ENCODE measurements at places on chromosomes 2 and 18.

- peak; percentile 95 for DNase-seq
Observed at GRCh38 chr2:28004086-28004485, 113.6 kb downstream of the BABAM2 start.

DNA sequence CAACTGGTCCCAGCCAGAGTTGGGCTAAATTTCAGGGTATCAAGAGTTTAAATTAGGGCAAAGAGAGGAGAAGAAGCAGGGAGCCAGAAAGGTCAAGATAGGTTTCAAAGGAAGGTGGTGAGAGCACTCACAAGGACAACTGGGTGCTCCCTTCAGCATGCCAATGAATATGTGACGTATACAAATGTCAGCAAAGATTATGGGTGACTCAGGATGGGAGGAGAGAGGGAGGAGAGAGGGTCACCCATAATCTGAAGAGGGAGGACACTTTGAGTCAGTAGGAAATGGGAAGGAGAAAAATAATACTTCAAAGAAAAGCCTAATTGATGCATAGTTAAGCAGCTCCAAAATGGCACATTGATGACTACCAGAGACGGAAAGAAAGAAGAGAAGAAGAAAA is 53.1 kb upstream of the ABCA12 start:
- no peak for DNase-seq

GRCh38 chr2:65016789-65017188 is 27.6 kb downstream of the SLC1A4 start:
- no peak for DNase-seq

GRCh38 chr2:162337868-162338267 is 6.1 kb upstream of the GCA start:
- DNase-seq: no peak

DNA sequence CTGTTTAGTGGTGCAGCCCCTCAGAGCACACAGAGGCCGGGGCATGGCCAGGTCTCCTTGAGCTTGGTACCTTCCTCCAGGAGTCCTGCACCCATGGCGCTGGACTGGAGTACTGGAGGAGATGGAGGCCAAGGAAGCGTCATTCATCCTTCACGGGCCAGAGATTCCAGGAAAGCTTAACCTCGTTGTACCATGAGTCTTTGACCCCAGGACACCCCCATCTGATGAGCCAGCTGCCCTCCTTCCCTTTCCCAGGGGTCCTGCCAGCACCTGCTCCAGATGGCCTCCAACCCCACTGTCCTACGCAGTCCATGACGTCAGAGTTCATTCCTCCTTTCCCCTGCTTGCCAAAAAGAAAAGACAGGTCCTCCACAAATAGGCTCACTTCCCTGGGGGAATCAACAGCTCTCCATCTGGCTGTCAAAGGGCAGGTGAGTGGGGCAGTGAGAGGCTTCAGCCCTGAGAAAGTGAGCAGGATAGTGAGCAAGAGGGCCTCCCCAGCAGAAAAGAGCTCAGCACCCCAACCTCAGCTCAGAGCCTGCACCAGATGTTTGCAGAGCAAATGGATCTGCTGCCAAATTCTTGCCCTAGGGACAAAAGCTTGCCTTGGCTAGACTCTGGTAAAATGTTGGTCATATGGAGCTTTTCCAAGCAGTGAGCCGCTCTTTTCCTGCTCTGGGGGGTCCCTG is 4.5 kb upstream of the NPPC start:
- peak; percentile 84 for DNase-seq

GRCh38 chr2:203672856-203673255 is 33.6 kb upstream of the CD28 start:
- no peak for DNase-seq

DNA sequence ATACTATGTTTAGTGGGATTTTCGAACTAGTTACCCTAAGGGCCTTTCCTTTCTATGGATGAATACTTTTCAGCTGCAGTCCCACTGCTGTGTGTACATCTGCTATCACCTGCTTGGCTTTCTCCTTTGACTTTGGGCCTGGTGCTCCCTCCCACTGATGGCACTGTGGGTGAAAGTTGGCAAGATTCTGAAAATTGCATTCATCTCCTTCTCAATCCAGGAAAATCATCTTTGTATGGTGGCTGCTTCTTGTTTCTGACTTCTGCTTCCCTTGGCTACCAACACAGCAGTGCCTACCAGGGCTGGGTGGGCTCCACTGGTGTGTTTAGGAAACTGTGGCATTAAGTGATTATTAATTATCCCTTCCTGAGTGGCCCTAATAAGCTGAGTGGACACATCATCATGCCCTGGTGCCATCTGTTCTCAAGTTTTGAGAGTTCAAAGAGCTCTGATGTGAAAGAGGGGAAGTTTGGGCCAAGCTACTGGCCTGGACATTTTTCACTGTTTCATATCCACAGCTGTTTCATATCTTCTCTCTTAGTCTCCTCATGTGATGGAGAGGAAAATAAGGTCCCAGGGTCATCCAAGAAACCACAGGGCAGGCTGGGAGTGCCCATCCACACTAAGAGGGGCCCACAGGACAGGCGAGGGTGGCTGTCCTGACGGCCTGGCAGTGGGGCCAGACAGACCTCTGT is 16.7 kb downstream of the HK2 start:
- no peak for DNase-seq

DNA sequence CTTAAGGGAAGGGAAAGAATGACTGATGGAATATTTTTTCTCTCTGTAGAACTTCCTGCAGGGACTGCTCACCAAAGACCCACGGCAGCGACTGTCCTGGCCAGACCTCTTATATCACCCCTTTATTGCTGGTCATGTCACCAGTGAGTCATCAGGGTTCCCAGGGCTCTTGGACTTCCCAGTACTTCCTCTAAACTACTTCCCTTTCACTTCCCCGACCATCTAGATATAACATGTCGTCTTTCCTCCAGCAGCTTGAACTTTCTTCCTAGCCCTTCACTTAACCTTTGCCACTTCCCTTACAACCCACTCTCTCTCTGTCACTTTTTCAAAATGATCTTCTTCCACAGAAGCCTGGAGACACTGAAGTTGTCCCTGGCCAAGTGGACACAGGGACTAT is 7.2 kb downstream of the STK36 start:
- DNase-seq: peak; percentile 48

DNA sequence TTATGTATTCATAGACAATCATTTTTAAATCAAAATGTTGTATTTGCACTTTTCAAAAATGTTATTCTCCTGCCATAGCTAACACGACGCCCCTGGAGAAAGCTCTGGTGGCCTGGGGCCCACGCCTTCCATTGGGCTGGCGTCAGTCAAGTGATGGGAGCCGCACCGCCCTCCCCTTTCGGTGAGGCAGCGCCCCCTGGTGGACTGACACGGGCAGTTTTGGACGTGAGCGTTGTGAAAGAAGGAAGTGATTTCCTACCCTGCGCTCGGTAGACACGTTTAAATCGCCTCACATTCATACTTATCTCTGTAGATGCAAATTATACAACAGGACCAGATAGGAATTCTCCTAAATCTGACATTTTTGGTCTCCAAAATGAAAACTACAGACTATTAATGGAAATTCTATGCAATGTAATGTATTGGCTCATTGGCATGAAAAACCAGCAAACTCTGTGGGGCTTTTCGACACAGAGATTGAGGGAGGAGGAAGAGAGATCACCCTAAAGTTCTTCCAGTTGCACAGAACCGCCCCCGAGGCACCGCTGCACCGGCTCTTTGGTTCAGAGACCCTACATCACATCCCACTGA is 326.2 kb upstream of the SOX11 start:
- no peak for DNase-seq

GRCh38 chr2:170428868-170429267 is 250.9 kb downstream of the MYO3B start:
- DNase-seq: no peak

- DNase-seq: peak; percentile 75
Observed at GRCh38 chr2:119231975-119232665, 8.5 kb downstream of the STEAP3 start.

DNA sequence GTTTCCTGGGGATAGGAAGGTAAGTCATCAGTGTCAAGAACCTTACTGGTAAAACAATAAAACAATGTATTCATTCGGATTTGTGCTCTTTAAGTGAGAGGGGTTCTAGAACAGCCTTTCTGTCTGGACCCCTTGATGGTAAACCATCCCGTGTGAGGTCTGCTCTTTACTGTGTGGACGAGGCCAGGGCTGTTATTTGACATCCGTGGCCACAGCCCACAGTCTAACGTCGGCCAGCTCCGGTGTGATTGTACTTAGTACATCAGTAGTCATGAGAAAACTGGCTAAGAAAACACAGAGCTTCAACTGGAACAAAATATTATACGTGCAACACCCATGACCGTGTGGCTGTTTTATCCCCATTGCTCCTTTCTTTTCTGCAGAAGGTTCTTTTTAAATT is 62.0 kb downstream of the SLC35F5 start:
- DNase-seq: no peak

GRCh38 chr2:98598781-98599428 is 9.4 kb downstream of the COA5 start:
- peak; percentile 86 for DNase-seq

DNA sequence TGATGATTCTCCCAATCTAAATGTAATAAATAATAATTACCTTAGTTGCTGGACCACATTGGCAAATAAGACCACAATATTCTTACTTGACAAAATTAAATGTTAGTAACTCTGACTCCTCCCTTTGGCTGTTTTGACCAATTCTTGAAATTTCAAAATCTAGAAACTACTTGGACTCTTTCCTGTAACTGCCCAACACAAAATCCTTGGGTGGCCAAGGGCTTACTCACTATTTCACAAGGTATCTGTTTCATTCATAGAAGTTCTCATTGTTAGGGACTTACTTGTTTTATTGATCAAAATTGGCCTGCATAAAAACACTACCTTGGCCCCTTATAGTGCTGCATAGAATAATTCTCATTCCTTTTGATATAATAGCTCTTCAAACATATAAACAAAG is 19.4 kb downstream of the CDH20 start:
- DNase-seq: peak; percentile 31

- no peak for DNase-seq
Observed at GRCh38 chr2:64629329-64629781, 24.4 kb downstream of the SERTAD2 start.

DNA sequence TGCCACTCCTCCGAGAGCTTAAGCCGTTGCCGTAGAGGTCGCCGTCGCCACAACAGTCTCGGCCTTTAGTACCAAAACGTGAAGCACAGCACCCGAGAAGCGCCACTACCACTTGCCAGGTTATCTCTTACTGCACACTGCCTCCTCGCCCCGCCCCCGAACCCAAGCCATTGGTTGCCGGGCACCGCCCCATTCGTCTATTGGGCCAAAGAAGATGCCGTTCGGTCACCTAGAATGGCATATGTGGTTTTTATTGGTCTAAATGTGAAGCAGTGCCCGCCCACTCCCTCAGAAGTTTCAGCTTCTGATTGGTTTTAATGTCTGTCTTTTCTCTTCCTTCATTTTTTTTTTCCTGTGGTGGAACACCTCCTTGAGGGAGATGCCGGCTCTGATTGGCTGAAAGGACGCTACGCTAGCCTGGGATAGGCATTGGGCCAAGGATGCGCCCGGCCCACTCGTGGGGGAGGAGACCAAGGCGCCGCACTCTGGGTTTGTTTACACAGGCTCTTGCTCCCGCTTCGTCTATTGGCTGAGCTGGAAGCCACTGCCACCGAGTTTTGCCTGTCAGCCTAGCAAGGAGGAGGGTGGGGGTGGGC is at the start of gene PAIP2B:
Gene PAIP2B, minus strand, starts transcription at position 139 of the 596 bp plus-strand sequence. CDS start 24,514 bp downstream, outside the sequence.
- peak; percentile 99 for DNase-seq

- DNase-seq: no peak
Observed at GRCh38 chr2:30684516-30684915, 122.7 kb downstream of the CAPN13 start.

- no peak for DNase-seq
Observed at GRCh38 chr2:13524492-13524891, 807.8 kb downstream of the TRIB2 start.

DNA sequence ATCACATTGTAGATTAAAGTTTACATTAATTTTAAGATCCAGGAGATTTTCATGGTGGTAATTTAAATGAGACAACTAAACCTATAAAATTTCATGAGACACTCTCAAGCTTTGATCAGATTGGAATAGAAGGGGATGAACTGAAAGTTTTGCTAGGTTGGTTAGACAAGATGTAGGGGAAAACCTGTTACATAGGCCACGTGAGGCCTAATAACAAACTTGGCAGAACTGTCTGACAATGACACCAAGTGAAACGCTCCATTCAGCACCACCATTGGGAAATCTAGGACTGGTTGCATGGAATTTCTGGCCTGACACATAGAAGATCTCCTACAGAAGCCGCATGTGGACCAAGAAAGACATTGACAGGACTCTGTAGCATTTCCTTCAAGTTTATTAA is 87.8 kb upstream of the SLC39A10 start:
- no peak for DNase-seq

DNA sequence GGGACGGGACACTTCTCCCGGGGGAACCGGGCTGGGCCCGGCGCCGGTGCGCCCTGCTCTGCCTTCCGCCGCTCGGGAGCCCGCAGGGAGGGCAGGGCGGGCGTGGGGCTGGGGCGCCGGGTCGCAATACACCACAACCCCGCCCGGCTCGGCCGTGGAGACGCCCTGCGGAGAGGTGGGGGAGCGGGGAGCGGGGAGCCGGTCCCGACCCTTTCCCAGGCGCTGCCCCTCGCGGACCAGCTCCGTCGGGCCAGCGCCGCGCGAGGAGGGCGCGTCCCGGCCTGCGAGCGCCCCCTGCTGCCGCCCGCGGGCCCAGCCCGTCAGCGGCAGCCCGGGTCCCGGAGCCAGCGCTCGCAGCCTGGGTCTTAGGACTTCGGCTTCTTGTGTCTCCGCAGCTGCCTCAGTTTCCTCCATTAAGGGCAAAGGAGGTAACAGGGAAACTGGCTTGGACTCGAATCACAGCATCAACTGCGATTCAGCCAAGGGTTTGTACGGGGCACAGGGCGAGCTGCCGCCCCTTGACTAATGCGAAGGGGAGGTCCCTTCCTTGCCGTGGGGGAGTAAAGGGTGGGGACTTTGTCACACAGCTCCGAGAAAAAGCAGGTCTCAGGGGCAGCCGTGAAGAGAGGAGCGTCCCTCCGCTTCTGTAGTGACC is 635 bp upstream of the ADRA2B start:
- DNase-seq: peak; percentile 12

GRCh38 chr2:191514613-191515012 is 163.3 kb upstream of the NABP1 start:
- DNase-seq: no peak

DNA sequence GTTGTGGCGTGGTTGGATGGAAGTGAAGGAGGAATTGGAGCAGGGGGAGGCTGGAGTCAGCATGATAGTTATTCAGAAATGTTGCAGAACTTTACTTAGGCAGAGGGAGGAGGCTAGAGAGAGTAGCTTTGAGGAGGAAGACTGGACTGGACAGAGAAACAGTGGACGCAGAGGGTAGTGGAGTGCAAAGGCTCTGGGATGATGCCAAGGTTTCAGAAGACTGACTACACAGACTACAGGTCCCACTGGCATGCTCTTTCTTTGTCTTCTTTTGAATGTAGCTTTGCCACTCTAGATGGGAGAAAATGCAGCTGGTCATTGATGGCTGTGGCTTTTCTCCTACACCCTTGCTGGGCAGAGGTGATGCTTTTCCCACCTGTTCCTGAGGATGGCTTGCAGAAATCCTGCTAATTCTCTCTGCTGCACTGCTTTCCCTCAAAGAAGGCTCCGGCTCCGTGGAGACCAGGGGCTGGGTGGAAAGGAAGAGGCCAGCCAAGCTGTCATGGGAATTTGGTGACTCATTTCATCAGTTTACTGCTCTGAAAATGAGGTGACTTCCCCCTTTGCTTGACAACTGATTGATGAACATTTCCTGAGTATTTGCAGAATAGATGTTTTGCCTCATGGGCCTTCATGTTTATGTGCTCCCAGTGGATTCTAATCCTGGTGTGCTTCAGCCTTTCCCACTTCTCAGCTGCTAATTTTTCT is 42.4 kb downstream of the MEIS1 start:
- peak; percentile 28 for DNase-seq

GRCh38 chr2:41381701-41382100 is 666.1 kb upstream of the PKDCC start:
- DNase-seq: no peak

Data from fibroblast of mammary gland (primary cell).